ENCODE measurements at places on chromosomes 16 and 17.

GRCh38 chr17:73196500-73196899 is 3.6 kb downstream of the COG1 start:
- DNase-seq = no peak

- DNase-seq = no peak
Measured at GRCh38 chr16:28181515-28181914, 30.2 kb downstream of the XPO6 start.

DNA sequence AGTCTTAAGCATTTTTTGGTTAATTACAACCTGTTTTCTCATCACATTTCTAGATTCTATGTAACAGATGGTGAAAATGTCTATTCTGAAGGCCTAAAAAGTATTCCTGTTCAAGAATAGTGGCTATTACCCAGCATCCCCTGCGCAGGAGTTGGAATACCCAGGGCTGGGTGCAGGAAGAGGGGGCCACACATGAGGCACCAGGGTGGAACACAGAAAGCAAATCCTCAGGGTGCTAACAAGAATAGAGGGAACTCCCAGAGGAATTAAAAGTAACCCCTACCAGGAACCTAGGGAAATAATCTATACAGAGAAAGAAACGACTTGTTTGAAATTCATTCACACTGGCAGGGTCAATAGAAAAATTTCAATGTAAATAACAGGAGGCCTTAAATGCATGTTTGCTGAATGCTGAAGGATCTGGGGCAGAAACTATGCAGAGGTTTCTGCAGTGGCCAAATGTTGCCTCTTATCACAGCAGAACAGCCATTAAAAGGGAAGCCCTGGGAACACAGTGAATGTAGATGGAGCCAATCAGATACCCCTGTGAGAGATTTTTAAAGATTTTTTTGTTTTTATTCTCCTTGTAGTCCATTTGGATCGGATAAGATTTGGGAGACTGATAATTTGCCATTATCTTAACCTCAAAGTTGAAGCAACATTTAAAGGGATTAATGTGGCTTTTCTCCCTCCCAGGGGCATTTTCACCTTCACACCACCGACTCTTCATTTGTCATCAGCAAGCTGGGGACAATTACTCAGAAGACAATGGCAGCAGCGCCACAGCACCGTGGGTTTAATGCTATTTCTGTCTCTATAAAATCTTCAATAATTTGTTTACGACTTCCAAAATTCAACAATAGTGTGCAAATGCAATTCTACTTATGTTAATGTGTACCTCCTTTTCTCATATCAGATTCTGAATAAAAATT is 196.0 kb upstream of the PSMD7 start:
- DNase-seq = no peak

- DNase-seq = no peak
Measured at GRCh38 chr16:66447491-66447890, 20.4 kb downstream of the BEAN1 start.

DNA sequence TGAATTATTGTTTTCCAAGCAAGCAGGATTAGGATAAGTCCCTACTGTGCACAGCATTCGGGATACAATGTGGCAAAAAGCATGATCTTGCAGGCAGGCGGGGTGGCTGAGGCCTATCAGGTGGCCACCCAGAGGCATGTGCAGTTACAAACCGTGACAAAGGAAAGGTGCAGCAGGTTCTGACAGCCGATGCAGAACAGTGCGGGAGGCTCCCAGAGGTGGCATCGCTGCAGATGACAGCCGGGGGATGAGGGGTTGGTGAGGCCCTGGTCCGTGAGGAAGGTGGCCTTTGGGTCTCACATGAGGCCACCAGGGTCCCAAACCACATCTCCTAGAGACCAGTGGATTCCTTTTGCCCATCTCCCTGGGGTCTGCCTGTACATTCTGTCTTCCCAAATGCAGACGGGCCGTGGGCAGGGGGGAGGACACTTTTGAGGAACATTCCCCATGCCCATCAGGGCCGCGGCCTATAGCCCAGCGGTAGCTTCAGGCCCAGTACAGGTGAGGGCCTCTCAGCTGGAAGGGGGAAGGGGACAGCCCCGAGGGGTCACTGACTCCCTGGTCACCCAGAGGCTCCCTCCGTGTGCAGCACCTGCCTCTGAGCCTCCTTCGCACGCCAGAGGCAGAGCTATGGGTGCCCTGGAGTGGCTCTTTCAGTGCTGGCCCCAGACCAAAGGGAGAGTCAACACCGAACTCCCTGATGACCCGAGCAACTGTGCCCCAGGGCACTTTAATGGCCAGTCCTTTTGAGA is 85.1 kb downstream of the SOCS1 start:
- no peak for DNase-seq

DNA sequence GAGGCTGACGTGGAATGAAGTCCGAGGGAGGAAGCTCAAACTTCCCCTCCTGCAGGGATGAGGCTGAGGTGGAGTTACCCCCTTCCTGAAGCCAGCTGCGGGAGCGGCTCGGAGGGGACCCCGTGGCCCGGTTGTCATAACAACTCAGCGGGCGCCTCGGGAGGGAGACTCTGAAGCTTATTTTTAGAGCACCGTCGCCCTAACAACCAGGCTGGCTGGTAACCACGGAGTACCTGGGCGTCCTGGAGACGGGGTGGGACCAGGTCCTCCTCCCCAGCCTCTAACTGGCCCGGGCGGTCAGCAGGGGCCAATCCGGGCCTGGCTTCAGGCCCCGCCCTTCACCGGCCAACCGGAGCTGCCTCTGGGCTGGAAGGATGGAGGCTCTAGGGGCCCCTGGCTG is 27.7 kb downstream of the NECAB2 start:
- DNase-seq = peak; percentile 63

- DNase-seq = no peak
Measured at GRCh38 chr17:79407385-79407784, 203.5 kb downstream of the RBFOX3 start.

DNA sequence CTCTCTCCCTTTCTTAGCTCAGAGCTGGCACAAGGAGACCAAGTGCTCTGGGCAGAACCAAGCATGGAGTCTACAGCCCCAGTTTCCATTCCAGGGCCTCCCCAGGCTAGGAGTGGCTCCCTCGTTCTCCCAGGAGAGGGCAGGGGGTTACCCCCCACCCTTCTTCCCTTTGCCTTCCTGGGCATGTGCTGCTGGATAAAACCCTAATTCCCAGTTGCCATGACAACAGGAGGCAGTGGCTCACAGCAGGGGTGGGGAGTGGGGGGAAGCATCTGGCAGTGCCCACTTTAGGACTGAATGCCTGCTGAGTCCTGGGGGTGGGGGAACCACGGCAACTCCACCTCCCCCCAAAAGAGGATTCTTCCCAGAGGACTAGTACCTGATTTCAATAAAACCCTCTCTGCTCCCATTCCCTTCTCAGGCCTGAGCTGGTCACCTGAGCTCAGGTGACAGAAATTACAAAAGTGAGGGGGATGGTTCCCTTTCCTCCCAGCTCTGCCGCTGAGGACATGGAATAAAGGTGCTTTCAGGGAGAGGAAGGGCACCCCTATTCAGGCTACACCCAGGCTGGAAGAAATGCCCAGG is 1.8 kb downstream of the MPP2 start:
- DNase-seq = no peak

DNA sequence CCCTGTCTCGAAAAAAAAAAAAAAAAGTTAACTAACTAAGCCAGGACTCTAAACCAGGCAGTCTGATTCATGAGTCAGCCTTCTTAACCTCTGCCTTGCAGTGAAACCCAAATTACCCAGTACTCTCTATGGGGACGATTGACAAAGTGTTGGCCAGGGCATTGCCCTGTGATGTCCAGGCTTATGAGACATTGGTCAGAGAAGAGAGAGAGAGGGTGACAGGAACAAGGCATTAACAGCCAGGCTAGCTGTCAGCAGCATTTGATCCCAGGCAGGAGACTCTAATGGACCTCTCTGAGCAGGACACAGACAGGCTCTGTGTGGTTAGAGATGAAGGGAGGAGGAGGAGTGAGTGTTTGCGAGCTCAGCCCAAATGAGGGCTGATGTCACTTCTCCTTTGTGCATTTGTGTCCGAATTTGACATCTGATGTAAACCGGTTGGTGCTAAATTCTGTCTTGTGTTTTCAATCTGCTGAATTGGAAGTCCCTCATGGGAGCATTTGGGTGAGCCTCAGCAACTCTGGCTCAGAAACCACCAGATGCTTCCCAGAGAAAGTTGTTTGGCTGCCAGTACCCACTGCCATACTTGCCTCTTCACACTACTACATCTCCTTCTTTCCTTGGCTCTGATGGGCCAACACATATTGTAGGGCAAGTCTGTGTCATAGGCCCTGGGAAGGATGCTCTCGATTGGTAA is 4.3 kb upstream of the MYL4 start:
- DNase-seq = peak; percentile 47

DNA sequence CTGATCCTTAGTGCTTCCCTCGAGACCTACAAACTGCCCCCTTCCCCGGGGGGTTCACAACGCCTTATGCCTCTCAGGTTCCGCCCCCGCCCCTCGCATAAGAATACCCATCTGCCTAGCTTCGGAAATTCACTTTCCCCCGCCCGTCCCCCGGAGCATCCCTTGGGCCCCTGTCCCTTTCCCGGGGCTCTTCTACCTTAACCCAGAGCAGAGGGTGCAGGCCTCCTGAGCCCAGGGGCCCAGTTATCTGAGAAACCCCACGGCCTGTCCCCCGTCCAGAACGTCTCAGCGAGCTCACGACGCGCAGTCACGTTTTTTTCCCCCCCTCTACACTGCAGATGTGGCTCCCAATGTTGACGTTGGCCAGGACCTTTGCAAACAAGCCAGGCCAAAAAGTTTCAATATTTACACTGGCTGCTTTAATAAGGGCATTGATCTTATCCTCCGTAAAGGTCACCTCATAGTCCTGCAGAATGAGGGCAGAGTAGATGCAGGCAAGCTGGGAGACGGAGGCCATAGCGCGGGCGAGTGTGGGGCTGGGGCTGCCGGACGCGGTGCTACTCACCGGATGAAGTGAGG is 1.4 kb upstream of the NBR1 start:
- peak; percentile 16 for DNase-seq

GRCh38 chr17:18076936-18077335 is 10.8 kb upstream of the DRG2 start:
- no peak for DNase-seq

- DNase-seq = no peak
Measured at GRCh38 chr17:18040261-18040858, 1.2 kb downstream of the GID4 start.

Data from DMS79 (cell line).